ENCODE measurements at places on chromosomes 2 and 18. TPM values are rescaled to one million over a fixed set of nuclear protein-coding genes. Genes with fewer than 3 reads are reported as not detected.

The ANKRD62 gene
- not detected for total RNA-seq

The EML6 gene
- 0.62 TPM for total RNA-seq

The POTEC gene
- not detected for total RNA-seq

The LOXHD1 gene
- 0.59 TPM for total RNA-seq

The ANKRD30BL gene
- not detected for total RNA-seq

The VIL1 gene
- not detected for total RNA-seq

The CNDP2 gene
- total RNA-seq: 79.4 TPM

The LHCGR gene
- total RNA-seq: 0.44 TPM

The POU3F3 gene
- total RNA-seq: 0.08 TPM

DNA sequence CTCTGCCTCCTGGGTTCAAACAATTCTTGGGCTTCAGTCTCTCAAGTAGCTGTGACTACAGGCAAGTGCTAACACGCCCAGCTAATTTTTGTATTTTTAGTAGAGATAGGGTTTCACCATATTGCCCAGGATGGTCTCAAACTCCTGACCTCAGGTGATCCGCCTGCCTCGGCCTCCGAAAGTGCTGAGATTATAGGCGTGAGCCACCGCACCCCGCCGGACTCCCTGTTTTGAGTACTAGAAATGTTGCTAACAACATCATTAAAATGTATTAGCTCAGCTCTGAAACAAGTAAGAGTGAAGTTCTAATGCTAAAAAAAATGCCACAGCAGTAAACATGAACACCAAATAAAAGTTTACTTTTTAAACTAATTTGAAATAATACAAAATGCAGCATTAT is 937.7 kb downstream of the CPS1 start:
- no peak for DNase-seq

DNA sequence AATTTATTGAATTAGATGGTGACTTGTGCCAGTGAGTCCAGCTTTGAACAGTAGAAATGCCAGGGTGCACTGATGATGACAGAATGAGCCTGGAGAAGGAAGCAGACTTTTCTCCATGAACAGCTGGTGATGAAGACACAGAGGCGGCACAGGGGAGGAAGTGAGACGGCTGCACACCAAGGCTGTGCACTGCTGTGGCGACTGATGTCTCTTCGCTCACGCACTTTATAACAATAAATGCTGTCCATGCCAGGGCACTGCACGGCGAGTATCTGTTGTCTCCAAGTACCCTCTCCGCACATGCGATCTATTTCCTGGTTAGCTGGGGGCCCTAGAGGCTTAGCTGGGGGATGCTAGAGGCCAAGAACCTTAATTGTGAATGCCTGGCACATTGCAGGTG is 175.2 kb downstream of the TMEM200C start:
- DNase-seq: no peak

DNA sequence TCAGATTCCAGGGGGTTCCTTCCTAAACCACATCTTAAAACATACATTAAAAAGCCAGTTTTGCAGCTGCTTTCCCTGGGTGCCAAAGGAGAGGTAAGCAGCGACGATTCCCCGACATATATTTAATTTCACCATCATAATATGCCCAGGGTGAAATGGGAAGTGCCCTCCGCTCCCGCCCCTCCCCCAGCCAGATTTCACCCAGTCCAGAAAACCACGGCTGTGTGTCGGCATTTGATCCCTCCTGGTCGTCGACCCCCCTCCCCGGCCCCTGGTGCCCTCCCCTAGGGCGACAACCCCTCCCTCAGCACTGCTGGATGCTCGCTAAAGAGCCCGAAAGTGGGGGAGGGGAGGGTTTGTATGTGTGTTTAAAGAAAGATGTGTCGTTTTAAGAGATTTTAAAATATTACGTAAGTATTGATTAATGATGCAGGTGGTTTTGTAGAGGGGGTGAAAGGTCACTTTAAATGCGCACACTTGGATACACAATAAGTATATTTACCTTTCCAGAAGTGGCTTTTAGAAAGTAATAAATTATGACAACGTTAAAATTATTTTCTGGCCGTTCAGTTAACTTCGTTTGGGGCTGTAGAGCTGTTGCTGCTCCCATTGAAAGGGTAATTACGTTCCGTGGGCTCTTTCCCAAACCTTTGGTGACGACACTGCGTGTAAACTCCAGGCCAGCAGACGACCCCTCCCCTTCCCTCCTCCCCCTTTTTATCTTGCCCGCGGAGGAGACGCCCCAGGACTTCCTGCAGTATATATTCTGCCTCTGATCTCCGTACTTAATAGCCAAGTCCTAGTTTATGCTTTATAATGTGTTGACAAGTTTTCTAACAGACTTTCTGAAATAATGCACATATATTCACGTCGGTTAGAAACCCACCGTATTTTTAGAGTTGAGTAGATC is 3.4 kb upstream of the BCL11A start:
- DNase-seq: no peak

DNA sequence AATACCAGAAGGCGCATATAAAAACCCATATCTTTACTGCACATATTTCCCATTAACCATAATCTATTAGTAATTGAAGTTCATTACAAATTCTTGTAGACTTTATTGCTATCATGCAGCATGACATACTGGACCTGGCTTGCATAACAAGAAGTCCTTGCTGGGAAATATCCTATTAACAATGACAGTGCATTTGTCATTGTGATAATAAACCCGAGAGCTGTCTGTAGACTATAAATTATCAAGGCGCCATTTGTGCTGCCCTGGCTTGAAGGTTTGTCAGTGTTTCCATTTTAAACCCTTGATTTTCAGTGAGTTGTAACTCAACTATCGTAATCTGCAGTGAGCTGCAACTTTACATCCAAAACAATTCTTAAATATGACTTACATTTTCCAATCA is 59.0 kb downstream of the HNMT start:
- DNase-seq: no peak

GRCh38 chr18:78454221-78454620 is 525.4 kb upstream of the SALL3 start:
- no peak for DNase-seq

DNA sequence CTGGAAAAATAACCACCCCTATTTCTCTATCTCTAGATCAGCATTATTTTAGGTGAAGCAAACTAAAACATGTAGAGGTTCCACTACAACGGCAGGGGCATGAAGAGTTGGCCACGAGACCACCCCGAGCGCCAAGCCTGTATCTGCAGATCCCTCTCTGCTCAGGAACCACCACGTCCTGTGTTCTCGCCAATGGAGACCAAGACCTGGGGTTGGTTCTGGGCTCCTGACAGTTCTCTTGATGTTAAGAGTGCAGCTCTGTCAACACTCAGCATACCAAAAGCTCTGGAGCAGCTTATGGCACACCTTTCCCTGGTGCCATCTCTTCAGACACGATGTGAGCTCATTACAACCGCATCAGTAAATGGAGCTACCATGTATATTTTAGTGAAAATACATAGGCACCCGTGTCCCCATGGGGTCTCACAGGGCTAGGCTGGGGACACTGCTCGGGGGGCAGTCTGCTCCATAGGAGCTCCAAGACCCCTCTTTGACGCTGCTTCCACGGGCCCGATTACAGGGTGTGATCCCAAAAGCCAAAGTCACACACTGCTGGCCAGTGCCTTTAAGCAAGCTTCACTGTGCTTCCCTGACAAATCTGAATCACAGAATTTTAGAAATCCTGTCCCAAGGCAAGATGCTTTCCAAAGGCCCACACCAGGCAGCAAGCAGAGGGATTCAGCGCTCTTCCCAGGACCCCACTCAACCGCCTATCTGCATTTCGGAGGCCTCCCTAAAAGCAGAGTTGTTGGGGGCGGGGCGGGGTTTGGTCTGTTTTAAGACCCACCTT is 72.2 kb downstream of the EMILIN2 start:
- no peak for DNase-seq

DNA sequence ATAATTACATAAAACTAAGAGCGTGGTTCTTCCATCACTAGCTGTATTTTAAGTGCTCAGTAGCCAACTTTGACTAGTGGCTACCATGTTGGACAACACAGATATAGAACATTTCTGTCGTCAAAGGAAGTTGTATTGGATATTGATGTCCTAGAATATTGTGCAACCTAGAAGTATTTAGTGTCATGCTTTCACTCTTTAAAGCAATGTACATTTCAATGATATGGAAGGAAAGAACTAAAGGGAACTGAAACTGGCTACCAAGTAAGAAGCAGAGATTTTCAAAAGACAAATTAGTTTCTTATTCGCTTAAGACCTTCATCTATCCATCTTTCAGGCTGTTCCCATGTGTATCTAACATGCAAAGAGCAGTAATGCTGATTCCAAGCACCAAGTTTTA is 85.4 kb upstream of the EML6 start:
- no peak for DNase-seq

GRCh38 chr2:229231328-229231868 is 39.7 kb downstream of the PID1 start:
- DNase-seq: no peak

DNA sequence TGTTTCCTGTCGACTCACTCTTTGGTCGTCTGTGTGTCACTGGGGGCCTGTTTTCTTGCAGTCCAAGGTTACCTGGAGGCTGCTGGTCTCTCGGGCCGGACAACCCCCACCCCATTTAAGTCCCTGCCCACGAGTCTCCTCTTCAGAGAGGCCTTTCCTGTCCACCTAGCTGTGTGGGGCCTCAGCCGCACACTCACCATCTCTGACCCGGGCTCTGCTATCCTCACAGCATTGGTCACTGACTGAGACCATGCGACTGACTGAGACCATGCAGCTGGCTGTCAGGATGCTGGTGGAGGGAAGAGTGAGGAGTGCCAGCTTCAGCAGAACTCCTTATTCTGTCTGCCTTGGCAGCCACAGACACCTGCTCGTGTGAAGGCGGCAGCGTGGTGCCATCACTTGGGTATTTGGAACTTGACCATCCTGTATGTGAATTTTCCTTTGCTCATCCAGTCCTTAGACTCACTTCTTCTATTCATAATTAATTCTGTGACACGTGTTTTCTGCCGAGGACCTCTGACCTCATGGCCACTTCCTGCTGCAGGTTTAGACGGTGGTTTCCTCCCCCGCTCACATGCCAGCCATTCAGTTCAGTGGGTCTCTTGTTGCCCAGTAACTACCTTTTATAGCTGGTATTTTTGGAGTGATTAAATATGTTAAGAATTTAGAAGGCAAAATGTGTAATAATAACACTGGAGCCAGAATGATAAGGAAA is 47.5 kb upstream of the ASB1 start:
- DNase-seq: no peak

- no peak for DNase-seq
Measured at GRCh38 chr2:47021301-47022009, 105.8 kb upstream of the MCFD2 start.

- no peak for DNase-seq
Measured at GRCh38 chr2:101474731-101475384, at the start of gene RFX8. Gene RFX8 (minus strand): TSS chr2:101475112. CDS start chr2:101466848, 8,264 bp downstream.

DNA sequence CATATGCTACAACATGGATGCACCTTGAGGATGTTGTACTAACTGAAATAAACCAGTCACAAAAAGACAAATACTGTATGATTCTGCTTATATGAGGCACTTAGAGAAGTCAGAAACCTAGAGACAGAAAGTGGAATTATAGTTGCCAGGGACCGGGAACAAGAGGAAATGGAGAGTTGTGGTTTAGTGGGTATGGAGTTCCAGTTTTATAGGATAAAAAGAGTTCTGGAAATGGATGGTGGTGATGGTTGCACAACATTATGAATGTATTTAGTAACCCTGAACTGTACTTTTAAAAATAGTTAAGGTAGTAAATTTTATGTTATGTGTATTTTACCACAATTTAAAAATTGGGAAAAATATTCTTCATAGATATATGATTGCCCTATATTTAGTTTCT is 97.7 kb downstream of the DPP4 start:
- DNase-seq: no peak

GRCh38 chr2:200306931-200307723 is 634 bp downstream of the SPATS2L start:
- DNase-seq: peak; percentile 63

DNA sequence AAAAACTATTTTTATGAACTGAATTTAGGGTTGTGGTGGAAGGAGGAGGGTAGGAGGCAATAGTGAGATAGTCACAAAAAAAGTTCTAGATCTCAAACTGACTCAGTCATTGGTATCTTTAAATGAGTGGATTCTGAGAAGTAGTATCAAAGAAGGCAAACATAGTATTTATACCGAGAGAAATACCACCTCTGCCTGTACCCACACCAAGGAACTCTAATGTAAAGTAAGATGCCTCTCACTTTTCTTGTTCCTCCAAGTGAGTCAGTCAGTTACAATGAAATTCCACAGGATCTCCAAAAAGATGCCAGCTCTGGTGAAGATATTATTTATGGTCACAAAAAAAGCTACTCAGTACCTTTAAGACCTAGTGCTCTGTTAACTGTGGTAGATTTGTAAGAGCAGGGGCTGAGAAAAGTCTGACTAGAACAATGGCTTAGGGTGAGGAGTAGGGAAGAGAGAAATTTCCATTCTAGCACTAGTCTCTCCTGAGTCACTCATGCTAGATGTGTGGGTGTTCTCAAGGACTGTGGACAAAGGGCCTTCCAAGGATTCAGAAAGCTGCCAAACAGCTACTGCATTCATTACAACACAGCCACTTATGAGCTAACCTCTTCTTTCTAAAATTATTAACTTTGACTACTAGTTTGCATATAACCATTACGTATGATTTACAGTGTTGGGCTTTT is 36.3 kb downstream of the YWHAQ start:
- DNase-seq: no peak

- no peak for DNase-seq
Measured at GRCh38 chr2:64284751-64285150, 140.5 kb upstream of the PELI1 start.

GRCh38 chr2:16633621-16634430 is 31.8 kb downstream of the CYRIA start:
- DNase-seq: no peak

- DNase-seq: no peak
Measured at GRCh38 chr2:84077496-84077895, 381.6 kb downstream of the SUCLG1 start.

DNA sequence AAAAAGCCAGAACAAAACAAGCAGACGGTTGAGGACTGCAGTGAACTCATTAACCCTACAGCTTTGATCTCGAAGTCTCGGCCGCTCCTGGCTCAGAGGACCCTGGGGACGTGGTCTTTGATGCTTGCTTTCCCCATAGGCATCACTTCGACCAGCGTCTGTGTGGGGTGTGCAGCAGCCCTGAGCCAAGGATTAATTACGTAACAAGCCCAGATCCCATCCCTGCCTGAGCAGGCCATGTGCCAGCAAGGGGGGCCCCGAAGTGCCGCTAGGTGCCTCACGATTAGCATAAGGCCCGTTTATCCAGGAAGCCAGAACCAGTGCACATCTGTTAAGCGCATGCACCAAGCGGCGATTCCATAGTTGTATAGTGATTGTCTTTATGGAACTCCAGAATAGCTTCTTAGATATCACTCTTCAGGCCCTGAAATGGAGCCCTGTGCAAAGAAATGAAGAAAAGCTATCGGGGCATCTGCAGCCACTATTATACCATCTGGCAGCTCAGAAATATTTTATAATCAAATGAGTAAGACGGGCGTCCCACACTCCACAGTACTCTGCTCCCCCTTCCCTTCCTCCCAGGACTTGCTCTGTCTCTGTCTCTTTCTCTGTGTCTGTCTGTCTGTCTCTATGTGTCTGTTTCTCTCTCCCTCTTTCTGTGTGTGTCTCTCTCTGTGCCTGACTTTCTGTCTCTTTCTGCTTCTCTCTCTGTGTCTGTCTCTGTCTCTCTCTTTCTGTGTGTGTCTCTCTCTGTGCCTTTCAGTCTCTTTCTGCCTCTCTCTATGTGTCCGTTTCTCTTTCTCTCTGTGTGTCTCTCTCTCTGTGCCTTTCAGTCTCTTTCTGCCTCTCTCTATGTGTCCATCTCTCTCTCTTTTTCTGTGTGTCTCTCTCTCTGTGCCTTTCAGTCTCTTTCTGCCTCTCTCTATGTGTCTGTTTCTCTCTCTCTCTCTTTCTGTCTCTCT is 41.7 kb downstream of the HPCAL1 start:
- no peak for DNase-seq

GRCh38 chr2:101962309-101962708 is 29.5 kb upstream of the IL1R2 start:
- no peak for DNase-seq

GRCh38 chr18:54086046-54086802 is 138.2 kb downstream of the MBD2 start:
- no peak for DNase-seq
